PC-3 (cell line): ENCODE measurements at places on chromosomes 7 and 10. TPM values are rescaled to one million over a fixed set of nuclear protein-coding genes. Genes with fewer than 3 reads are reported as not detected.

Gene ARHGEF5
- 15.5 and 17.7 TPM in 2 replicates for total RNA-seq

Gene SPDYE2B
- total RNA-seq: not detected in 2 replicates

Gene ADCYAP1R1
- total RNA-seq: not detected in 2 replicates

Gene MPLKIP
- total RNA-seq: 32.2 and 48.7 TPM in 2 replicates

Gene ASB10
- not detected in 2 replicates for total RNA-seq

Gene LEP
- total RNA-seq: not detected in 2 replicates

Gene NPFFR1
- total RNA-seq: not detected in 2 replicates

Gene GDF2
- not detected in 2 replicates for total RNA-seq
